Midbrain (tissue), 1 donor: ENCODE measurements at places on chromosomes 6 and 20.

DNA sequence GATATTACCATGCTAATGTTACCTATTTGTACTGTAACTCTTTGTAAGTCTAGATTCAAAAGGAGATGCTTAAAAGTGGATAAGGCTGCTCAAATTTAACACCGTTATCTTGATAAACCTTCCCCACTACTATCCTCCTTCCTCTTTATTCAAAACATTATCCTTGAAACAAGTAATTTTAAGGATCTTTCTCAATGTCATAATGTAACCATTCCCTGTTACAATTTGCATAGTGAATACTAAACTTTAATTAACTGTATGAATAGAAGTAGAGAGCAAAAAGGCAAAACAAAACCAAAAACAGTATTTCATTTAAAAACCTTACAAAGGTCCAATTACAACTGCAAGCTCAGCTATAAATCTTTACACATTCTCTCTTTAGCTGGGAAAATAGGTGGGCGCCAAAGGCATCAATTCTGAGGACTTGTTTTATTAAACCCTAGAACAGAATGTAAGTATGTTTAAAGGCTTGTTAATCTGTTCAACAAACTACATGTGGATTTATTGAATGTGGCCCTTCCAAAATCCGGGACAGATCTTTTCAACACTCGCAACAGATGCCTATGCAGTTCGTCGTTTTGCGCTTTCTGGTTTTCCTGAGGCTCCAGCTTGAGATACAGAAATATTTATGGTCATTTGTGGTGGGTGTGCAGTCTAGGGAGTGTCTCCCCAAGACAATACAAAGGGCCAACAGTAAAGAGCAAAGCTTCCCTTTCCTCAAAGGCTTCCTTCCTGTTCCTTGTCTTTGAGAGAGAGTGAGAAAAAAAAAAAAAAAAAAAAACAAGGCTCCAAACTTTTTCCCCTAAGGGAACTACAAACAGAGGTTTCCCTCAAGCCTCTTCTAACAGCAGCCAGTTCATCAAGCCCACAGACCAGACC, 15.1 kb downstream of the KIF13A start:
- DNase-seq: no peak

- peak; percentile 12 for DNase-seq
Observed at GRCh38 chr20:18904624-18905023, 91.0 kb downstream of the SCP2D1 start.

DNA sequence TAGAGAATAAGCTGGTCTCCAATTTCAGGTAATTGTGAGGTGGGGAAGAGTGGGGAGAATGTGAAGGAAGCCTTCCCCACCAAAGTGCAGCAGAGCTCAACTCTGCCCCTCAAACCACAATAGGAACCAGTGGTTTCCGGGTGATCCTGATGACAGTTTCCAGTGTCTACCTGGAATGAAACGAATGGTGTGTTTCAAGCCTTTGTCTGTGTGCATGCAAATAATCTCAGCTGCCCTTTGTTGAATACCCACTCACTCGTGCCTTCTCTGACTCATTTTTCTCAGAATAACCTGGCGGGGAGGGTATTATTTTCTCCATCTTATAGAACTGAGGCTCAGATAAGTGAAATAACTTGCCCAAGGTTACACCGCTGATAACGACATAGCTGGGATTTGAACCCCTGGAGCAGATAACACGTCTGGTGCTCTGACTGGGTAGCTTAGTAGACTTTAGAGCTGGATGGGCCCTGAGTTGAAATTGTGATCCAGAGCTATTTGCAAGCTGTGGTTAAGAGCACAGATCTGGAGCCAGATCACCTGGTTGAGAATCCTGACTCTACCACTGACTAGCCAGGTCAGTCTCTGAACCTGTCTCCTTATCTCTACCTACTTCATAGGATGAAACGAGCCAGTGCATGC, 85.1 kb downstream of the EYA2 start:
- no peak for DNase-seq

- peak; percentile 54 for DNase-seq
Observed at GRCh38 chr6:56637640-56638039, 5.0 kb downstream of the DST start.

DNA sequence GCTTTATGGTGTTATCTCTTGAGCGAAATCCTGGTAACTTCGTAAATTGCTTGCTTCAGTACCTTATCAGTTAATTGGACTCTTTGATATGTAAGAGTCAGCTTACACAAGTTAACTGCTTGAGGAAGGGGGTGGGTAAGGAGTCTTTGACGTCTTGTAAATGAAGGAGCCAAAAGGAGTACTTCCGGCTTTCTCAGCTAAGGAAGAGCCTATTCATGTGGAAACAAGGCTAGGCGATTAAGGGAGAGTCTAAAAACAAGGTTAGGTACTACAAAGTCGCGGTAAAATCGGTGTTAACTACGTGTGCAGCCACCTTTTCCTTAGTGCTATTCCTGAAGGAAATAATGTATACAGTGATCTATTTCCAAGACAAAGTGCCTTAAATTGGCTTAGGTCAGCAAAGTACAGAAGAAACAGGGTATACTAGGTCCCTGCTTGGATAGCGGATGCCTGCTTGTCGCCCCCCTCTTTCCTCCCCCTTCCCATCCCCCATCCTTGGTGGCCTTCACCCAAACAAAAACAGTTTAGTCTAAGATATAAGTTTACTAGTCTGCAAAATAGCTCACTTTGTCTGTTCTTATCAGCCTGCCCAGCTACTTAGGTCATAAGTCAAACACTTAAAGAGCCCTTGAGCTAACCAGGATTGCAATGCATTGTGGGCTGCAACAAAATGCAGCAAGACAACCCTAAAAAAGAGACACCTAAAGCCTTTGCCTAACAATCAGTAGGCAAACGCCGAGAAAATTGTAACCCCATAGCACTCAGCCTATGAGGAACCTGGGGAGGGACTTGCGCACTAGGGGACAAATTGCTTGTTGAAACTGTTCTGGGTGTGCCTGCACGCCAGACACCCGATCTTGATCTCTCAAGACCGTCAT, 147.3 kb downstream of the TRIM27 start:
- DNase-seq: no peak

GRCh38 chr6:48961781-48962415, 501.2 kb downstream of the MMUT start:
- no peak for DNase-seq

DNA sequence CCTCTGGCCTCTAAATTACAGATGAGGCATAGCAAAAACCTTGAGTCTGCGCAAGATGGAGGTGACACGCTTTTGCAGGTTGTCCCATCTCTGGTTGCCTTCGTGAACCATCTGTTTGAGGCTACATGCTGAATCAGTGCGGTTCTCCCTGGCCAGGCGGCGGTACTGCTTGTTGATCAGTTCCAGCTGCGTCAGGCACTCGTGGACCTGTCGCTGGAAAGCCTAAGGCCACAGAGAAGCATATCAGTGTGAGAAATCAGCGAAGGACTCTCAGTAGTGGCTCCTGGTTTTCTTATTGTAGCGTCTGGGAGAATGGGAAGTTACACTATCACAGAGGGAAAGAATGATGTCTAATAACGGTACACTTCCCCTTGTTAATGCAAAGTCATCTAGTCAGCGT, 344.4 kb downstream of the ESR1 start:
- DNase-seq: no peak

- DNase-seq: no peak
Observed at GRCh38 chr20:35527122-35527769, 2.2 kb downstream of the C20orf173 start.

GRCh38 chr6:161116554-161116953, 125.0 kb downstream of the MAP3K4 start:
- DNase-seq: no peak

DNA sequence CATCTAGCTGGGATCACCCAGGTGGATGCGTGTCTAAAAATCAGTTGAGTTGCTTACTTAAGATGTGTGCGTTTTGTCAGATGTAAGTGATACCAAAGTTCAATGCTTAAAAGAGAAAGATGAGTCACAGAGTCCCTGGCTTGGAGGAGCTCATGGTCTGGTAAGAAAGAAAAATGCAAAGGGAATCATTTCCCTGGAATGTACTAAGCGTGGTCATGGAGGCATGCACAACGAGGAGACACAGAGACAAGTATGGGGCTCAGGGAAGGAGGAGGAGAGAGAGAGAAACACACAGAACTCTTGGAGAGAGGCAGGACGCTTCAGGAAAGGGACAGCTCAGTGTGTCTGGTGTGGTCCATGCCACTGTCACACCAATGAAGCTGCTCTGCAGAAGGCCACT, 186.9 kb upstream of the GMDS start:
- DNase-seq: no peak

GRCh38 chr6:64932486-64932885, 774.5 kb downstream of the EYS start:
- no peak for DNase-seq

DNA sequence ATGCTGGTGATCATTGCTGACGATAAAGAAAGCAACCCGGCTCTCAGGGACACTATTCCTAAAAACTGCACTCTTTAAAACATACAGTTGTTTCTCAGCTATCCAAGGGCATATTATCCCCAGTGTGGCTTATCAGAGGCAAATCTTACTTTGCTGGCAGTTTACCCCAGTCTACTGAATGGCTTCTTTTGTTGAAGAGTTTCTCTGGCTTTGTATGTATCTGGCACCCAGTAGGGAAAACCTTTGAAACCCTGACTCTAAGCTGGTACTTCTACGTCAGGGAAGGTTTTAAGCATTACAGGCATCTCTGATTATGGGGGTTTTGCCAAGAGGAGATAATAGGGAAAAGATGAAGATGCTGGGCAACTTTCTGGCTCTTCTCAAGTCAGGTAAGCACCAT, 637.6 kb upstream of the CHD6 start:
- no peak for DNase-seq

GRCh38 chr20:8994045-8994444, 74.8 kb upstream of the PLCB4 start:
- no peak for DNase-seq

DNA sequence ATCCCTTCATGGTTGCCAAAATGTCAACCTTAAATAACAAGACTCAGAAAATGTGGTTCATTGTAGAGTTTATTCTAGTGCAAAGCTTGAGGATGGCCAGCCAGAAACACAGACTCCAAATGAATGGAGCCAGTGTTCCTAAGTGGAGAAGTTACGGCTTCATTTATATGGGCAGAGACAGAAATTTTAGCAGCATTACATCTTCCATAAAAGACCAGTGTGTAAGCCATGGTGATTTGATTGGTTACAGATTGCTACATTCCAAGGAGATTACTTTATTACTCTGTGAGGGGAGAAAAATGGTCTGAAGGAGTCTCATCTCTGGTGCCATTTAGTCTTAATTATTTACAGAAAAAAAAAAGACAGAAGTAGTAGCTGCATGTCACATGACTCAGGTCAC, 97.8 kb downstream of the OTOR start:
- DNase-seq: no peak

- no peak for DNase-seq
Observed at GRCh38 chr6:52937908-52938307, 28.4 kb upstream of the GSTA3 start.

DNA sequence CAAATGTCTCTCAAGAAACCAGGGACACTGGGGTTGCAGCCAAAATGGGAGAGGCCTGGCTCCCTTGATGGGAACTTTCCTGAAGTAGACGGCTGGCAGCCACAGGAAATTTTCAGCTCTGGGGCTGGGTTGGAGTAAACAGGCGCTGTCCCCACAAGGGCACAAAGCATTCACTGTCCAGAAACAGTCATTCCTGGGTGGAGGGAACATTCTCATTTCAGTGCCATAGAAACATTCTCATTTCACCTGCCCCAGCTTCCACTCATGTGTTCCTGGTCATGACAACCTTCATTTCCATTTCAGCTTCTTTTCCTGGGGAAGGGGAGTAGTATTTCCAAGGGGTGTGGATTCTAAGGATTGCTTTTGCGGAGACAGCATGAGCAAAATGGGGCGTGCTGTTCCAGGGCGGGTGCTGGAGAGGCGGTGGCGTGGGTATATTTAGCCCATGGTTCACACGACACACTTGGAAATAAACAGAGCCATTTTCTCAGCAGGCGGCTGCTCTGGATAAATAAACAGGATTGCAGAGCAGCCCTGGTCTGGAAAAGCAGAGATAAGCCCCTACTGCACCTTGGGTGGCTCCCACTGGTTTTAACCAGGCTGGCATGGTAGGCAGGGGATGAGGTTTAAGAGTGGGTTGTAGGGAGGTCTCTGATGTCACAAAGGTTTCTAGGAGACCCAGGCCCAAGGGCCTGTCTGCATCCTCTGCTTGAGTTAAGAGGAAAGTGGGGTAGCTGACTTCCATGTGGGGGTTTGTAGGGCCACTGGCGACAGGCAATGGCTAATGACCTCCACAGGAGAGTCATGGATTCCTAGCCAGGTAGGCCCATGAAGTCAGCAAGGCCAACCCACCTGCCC, 32.9 kb downstream of the COX4I2 start:
- peak; percentile 90 for DNase-seq

DNA sequence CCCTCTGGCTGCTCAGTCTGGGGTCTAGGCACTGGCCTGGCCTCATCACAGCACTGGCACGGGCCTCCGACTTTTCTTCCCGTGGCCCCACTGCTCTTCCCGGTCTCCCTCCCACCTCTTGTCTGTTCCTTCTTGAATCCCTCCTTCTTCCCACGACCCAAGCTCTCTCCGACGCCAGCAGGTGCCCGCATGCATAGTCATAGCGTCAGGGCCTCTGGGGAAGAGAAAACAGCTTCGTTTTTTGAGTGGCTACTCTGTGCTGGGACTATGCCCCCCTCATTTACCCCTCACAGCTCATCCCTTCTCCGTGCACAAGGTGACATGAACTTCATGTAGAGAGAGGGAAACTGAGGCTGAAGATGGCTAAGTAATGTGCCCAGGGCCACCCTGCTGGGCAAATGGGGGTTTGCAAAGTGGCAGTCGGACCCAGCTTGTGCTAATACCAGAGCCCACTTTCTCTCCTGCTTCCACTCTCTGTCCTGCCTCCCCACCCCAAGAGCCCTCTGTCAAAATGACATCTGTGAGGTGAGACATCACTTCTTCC, 59.2 kb downstream of the SYNJ2 start:
- no peak for DNase-seq

GRCh38 chr6:127453845-127454619, 5.2 kb downstream of the KIAA0408 start:
- DNase-seq: no peak

- DNase-seq: no peak
Observed at GRCh38 chr6:107275330-107275865, 160.1 kb upstream of the BEND3 start.

- DNase-seq: no peak
Observed at GRCh38 chr20:6395695-6396094, 272.9 kb upstream of the FERMT1 start.

- DNase-seq: no peak
Observed at GRCh38 chr6:43258180-43258579, 14.9 kb downstream of the TTBK1 start.

DNA sequence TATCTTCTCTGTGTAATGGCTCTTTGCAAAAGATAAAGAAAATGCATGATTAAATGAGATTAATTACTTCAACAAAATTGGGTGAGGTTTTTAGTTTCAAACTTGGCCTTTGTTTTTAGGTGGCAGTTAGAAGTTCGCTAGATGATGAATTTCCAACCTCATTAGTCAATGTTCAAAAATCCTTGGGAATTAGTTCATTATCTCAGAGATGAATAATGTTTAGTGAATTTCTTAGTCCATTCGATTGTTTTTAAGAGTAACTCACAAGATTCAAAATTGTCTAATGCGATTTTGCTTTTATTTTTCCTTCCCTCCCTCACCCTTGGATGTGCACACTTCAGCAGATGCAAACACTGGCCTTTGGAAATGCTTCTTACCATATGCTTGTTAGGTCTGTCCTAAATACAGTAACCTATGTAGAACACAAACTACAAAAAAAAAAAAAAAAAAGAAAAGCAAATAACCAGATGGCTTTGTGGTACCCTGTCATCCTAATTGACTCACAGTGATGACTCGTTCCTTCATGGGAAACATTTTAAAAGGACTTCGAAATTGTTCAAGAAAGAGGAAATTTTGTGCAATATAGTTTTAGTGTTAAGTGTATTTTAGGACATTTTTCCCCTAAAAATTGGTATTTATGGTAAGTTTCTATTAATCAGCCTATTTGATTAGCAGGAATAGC, 66.7 kb downstream of the FAM229B start:
- DNase-seq: no peak

GRCh38 chr6:158056355-158056754, 74.7 kb downstream of the SYNJ2 start:
- DNase-seq: no peak
